Erythroblast (primary cell): ENCODE measurements at places on chromosomes 1 and 21.

DNA sequence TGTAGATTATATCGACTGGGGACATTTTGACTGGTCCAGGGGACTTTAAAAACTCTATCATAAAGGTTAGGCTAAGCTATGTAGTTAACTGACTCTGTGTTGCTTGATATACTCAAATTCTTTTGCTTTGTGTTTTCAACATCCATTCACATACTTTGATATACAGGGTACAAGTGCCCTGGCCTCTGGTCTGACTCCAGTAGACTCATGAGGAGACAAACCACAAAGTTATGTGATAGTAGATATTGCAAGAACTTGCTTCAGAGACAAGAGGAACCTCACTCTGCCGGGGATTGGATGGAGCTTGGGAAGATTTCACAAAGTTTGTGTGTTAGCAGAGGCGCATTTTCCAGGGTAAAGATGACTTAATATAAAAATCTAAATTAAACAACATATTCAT, 1.3 kb downstream of the GORAB start:
- no peak for DNase-seq

DNA sequence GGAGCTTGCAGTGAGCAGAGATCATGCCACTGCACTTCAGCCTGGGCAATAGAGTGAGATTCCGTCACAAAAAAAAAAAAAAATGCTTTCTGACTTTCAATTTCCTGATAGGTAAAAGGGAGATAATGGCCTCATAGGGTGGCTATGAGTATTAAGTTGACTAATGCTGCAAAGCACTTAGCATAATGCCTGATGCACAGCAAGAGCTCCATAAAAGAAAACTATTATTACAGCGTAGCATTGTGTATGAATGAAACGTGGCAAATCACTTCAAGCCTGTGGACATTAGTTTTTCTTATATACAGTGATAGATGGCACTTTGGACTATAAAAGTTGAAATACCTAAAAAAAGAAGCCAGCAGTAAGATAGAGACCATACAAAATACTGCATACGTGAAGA, 16.8 kb downstream of the FNDC7 start:
- DNase-seq = no peak

DNA sequence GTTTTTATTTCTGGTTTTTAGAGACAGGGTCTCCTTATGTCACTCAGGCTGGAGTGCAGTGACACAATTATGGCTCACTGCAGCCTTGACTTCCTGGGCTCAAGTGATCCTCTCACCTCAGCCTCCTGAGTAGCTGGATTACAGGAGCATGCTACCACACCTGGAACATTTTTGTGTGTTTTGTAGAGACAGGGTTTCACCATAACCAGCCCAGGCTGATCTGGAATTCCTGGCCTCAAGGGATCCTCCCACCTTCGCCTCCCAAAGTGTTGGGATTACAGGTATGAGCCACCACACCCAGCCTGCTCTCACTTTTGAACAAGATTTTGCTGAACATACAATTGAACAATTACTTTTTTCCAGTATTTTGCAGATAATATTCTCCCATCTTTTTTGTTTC, 24.0 kb upstream of the HYI start:
- no peak for DNase-seq

GRCh38 chr1:168482106-168482505, 61.7 kb downstream of the XCL2 start:
- no peak for DNase-seq

GRCh38 chr21:34022627-34023335, 50.6 kb upstream of the MRPS6 start:
- no peak for DNase-seq

DNA sequence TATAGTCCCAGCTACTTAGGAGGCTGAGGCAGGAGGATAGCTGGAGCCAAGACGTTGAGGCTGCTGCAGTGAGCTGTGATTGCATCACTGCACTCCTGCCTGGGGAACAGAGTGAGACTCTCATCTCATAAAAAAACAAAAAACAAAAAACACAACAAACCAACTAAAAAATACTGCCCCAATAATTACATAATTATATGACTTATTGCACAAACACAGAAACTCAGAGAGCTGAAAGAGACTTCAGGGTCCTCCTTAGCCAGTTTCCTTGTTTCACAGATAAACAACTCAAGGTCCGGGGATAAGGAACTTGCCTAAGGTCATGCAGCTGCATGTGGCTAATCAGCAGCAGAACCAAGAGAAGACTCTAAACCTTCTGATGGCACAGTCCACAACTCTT, 11.9 kb downstream of the EXTL2 start:
- DNase-seq = peak; percentile 8

GRCh38 chr1:60265560-60266535, 192.3 kb upstream of the C1orf87 start:
- DNase-seq = no peak

GRCh38 chr1:201053155-201053860, 29.8 kb upstream of the KIF21B start:
- DNase-seq = no peak

GRCh38 chr1:205760606-205761005, 10.6 kb upstream of the NUCKS1 start:
- no peak for DNase-seq

DNA sequence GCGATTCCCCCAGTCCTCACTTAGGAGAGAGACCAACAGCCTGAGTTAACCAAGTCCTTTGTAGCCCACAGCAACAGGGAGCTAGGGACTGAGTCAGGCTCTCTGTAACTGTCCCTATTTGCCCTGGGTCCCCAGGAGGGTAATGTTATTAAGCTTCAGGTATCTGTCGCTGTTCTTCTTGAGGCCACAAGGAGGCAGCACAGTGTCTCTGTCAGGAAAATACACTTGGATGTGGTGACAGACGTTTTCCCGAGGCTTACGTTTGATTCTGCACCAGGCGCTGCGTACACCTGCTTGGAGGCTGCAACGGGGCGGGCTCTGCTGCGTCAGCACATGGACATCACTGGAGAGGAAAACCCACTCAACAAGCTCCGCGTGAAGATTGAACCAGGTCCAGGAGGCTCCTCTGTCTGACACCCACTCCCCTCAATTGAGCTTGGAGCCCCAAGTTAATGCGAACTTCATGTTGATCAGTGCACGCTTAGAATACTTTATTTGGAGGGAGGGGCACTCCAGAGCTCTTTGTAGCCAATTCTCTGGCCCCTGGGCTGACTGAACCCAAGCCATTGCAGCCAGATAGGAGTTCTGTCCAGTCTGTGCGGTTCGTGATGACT, 10.7 kb upstream of the ELF3 start:
- peak; percentile 81 for DNase-seq

GRCh38 chr1:13487143-13487868, 26.5 kb downstream of the LRRC38 start:
- no peak for DNase-seq
